ENCODE measurements at places on chromosomes 12 and 14.

- no peak for DNase-seq
Observed at GRCh38 chr12:45852508-45852907, 123.0 kb downstream of the ARID2 start.

- no peak for DNase-seq
Observed at GRCh38 chr14:61234215-61234916, 46.8 kb downstream of the TMEM30B start.

GRCh38 chr12:30754383-30754749, 385 bp downstream of the CAPRIN2 start:
- peak; percentile 4 for DNase-seq

DNA sequence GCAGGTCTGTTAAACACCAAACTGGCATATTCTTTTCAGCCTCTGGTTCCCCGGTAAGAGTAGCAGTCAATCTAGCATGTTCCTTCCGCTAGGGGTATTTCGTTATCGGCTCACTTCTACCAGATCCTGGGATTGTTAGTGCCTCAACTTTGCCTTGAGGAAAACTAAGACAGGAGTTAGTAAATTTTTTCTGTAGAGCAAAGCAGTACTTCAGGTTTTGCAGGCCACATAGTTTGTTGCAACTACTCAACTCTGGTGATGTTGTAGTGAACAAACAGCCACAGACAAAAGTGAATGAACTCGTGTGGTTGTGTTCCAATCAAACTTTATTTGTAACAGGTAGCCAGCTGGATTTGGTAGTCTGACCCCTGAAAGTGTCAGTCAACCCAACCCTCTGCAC, 6.3 kb upstream of the CDH24 start:
- no peak for DNase-seq

DNA sequence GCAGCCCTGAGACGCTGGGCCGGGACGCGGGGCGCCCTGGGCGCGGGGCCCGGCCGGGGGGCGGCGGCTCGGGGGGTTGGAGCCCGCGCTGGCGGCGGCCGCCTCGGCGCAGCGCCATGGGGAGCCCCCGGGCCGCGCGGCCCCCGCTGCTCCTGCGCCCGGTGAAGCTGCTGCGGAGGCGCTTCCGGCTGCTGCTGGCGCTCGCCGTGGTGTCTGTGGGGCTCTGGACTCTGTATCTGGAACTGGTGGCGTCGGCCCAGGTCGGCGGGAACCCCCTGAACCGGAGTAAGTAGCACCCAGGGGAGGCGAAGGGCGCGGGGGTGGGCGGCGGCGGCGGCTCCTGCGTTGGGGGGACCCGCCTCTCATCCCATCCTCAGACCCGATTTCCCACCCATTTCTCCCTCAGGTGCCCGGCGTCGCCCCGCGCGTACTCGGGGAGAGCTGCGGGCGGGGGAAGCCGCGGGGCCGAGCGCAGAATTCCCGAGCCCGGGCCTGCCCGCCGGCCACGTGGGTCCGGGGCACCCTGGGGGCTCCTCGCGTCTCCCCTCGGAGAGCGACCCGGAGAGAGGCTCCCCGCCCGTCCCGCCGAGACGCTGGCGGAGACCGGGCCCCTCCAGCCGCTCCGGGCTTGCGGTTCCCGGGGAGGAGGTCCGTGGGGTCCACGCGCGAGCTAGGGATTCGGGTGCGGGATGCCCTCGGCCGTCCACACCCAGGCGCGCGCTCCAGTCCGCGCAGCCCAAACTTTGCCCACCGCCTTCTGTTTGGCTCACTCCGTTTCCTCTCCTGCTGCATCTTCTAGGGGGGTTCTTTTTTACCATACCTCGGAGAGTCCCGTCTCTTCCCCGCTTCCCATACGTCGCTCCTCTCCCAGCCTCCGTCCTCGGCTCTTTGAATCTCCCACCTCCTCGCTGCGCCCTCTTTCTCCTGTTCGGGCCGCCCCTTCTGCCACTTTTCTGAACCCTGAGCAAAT, 807 bp downstream of the B4GALNT3 start:
- DNase-seq = no peak

DNA sequence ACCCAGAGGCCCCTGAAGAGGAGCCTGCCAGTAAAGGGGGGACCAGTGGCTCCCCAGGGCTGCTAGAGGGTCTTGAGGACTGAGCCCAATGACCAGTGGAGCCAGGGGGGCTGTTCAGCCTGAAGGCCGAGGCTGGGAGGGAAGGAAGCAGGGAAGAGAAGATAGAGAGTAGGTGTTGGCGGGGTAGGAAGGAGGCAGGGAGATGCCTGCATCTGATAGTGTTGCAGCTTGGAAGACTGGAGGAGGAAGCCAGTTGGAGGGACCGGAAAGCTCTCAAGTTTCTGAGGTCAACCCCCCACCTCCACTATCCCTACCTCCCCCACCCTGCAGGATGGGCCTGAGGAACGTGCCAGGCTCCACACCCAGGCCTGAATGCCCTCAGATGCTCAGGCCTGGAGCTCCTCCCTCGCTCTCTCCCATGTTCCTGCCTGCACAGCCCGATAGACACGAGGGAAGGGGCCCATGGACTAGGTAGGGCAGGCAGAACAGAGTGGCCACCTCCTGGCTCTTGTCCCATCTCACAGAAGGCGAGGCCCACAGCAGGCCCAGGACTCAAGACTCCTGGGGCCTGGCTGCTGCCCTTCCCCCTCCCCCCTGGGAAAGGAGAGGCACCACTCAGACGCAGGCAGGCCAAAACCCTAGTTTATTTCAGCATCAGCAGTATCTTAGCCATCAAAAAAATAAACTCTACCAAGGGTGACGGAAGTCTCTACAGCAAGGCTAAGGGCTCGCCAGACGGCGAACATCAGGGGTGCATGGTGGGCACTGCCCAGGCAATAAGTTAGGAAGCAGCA, 3.4 kb downstream of the CKB start:
- DNase-seq = no peak

- peak; percentile 48 for DNase-seq
Observed at GRCh38 chr12:89621521-89621920, 87.1 kb downstream of the ATP2B1 start.

- no peak for DNase-seq
Observed at GRCh38 chr12:43331935-43332334, 220.1 kb downstream of the ADAMTS20 start.

DNA sequence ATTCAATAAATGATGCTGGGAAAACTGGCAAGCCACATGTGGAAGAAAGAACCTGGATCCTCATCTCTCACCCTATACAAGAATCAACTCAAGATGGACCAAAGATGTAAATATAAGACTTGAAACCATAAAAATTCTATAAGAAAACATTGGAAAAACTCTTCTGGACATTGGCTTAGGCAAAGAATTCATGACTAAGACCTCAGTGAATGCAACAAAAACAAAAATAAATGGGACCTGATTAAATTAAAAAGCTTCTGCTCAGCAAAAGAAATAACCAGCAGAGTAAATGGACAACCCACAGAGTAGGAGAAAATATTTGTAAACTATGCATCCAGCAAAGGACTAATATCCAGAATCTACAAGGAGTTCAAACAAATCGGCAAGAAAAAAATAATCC, 24.6 kb downstream of the ATG2B start:
- no peak for DNase-seq

GRCh38 chr14:65228436-65228835, 126.1 kb upstream of the MAX start:
- DNase-seq = no peak

- DNase-seq = no peak
Observed at GRCh38 chr14:70890826-70891659, 16.2 kb upstream of the PCNX1 start.

DNA sequence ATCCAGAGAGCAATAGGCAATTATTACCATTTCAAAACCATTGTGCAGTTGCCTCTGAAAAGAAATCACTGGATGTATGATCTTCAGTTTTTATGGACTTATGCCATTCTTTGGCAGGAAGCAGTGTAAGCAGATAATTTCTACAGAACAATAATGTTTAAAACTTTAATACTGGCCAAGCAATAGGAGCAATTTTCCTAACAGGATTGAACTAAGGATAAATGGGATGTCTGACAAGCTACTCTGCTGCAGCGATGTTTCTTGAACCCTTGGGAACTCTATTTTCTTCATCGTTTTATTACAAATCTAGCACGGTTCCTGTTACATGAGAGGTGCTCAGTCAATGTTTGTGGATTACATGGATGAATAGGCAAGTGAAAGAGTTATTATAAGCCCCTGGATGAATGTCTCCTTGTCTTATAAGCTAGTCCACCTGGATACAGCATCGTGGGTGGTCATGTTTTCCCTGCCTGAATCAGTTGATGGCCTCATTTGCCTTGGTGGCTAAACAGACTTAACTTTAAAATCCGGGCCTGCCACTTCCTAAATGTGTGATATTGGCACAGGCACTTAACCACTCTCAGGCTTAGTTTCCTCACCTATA, 68.2 kb upstream of the MDM1 start:
- DNase-seq = no peak

GRCh38 chr12:21614506-21614905, 9.9 kb upstream of the GYS2 start:
- DNase-seq = peak; percentile 33

DNA sequence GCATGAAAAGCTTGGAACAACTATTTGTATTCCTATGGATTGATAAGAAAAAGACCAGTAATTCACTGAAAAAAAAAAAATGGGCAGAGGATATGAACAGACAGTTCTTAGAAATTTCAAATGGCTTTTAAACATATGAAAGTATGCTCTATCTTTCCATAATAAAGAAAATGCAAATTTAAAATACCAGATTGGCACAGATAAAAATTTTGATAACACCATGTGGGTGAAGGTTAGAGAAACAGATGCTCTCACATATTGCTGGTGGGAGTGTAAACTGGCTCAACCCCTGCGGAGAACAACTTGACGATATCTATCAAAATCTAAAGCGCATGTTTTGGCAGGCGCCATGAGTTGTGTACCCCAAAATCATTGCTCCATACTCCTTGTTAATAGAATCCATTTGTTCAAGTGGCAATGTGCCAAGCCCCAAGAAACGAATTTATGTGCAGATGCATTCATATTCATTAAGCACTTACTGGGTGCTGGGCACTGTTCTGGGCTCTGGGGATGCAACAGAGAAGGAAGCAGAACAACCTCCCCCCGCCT, 29.5 kb upstream of the TMPO start:
- DNase-seq = no peak

GRCh38 chr14:100110816-100111215, 45.6 kb downstream of the EVL start:
- DNase-seq = no peak

DNA sequence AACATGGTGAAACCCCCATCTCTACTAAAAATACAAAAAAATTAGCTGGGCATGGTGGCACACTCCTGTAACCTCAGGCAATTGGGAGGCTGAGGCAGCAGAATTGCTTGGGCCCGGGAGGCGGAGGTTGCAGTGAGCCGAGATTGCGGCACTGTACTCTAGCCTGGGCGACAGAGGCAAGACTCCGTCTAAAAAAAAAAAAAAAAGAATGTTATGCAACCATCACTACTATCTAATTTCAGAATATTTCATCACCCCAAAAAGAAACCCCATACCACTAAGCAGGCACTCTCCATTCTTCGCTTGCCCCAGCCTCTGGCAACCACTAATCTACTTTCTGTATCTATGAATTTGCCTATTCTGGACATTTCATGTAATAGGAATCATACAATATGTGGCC, 68.8 kb upstream of the AMN start:
- peak; percentile 40 for DNase-seq

DNA sequence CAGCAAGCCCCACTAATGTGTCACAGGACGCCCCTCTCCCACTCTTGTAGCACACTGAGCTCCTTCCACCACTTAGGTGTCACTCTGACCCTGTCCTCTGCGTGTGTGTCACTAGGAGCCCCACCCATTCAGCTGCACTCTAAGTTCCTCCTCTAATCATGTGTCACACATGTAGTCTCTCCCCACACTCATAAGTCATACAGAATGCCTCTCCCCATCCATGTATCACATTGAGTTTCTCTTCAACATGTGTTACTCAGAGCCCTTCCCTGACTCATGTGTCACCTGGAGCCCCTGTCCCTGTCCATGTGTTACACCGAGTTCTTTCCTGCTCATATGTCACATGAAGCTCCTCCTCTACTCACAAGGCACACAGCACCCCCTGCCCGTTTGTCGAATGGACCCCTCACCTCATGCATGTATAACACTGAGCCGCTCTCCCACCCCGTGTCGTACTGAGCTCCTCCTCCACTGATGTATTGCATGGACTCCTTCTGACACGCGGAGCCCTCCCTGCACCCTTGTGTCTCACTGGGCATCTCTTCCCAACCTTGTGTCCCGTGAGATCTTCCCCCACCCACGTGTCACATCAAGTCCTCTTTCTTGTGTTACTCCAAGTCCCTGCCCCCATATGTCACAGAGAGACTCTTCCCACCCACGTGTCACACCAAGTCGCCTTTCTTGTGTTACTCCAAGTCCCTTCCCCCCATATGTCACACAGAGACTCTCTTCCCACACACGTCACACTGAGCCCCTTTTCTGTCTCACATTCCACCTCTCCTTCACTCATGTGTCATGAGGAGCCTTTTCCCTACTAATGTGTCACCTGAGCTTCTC, 31.0 kb downstream of the RTL1 start:
- peak; percentile 14 for DNase-seq

- DNase-seq = no peak
Observed at GRCh38 chr14:94550041-94550440, 11.2 kb upstream of the SERPINA4 start.

GRCh38 chr12:118189741-118190191, 53.8 kb downstream of the PEBP1 start:
- DNase-seq = no peak

DNA sequence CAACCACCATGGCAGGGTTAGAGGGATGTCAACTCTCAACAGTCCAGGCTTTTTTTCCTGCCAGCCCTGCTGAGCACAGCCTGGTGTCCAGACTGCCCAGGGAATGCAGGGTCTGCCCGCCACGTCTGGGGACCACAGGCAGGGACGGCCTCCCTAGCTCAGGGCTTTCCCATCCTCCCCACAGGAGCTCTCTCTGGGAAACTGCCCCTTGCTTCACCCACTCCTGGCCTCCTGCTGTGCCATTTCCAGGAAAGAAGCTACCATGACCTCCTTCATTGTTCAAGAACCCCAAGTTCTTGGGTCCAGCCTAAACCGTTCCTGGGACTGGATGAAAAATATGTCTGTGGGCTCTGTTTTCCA, 4.8 kb downstream of the SCNN1A start:
- no peak for DNase-seq

- peak; percentile 97 for DNase-seq
Observed at GRCh38 chr12:116559162-116559935, at the start of gene MAP1LC3B2. Gene MAP1LC3B2, plus strand, starts transcription at chr12:116559381. Its CDS starts 16,562 bp downstream, at chr12:116575943.

GRCh38 chr12:42196723-42197603, 41.1 kb downstream of the YAF2 start:
- no peak for DNase-seq

- no peak for DNase-seq
Observed at GRCh38 chr12:24467226-24467625, 481.7 kb downstream of the BCAT1 start.
